ENCODE measurements at places on chromosomes 6 and 20.

GRCh38 chr20:57902473-57902872 is 192.7 kb upstream of the PMEPA1 start:
- no peak for DNase-seq
- H3K36me3 ChIP-seq = no peaks in the 10 kb centered on the region
- no peak overlapping the region for H3K27ac ChIP-seq

GRCh38 chr20:47561603-47562583 is 60.2 kb downstream of the NCOA3 start:
- no peaks in the 10 kb centered on the region for H3K4me1 ChIP-seq
- no peaks in the 10 kb centered on the region for H3K27me3 ChIP-seq
- H3K27ac ChIP-seq = no peak overlapping the region
- no peak overlapping the region for H3K4me3 ChIP-seq

- H3K4me3 ChIP-seq = no peak overlapping the region
- H3K27me3 ChIP-seq = no peaks in the 10 kb centered on the region
- no peaks in the 10 kb centered on the region for H3K36me3 ChIP-seq
- no peak for DNase-seq
- H3K27ac ChIP-seq = no peak overlapping the region
- H3K4me1 ChIP-seq = no peaks in the 10 kb centered on the region
These were observed 40.3 kb upstream of the ARMC2 start for GRCh38 chr6:108807928-108808327.

DNA sequence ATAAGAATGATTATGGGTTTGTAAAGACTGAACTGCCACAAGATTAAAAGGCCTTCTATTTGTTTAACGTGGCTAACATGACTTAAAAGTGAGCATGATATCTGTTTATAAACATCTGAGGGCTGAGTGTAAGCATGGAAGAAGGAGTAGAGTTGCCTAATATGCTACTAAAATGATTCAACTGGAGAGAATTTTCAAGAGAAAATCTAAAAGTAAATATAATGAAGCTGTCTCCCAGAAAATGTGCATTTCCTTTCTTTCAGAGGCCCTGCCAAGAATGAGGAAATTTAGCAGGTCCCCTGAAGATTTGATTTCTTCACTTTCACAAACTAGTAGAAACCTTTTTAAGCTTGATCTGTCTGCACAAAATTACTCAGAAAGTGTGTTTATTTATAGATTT is 4.2 kb upstream of the EYA4 start:
- H3K4me1 ChIP-seq = no peaks in the 10 kb centered on the region
- H3K36me3 ChIP-seq = no peaks in the 10 kb centered on the region
- no peak overlapping the region for H3K27ac ChIP-seq
- no peak for DNase-seq
- H3K27me3 ChIP-seq = peaks cover 7% of the 10 kb centered on the region
- no peak overlapping the region for H3K4me3 ChIP-seq

DNA sequence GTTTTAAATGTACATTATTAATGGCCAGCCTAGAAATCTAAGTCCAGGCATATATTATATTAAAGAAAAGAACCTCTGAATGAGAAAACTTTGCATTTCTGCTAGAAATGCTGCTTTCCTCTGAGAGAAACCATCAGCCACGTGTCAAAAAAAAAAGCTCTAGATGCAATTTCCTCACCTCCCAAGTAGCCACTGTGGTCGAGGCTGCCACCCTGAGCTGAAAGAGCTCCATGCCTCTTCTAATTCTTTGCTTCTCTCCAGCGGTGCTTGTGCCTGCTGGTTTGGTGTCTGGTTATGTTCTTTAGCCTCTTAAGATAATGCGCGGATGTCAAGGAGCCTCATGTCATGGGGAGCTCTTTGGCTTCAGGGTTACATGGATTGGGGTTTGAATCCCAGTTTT is 316.0 kb downstream of the TFAP2C start:
- no peak overlapping the region for H3K27ac ChIP-seq
- no peak for DNase-seq
- H3K4me3 ChIP-seq = no peak overlapping the region
- H3K4me1 ChIP-seq = no peaks in the 10 kb centered on the region
- no peaks in the 10 kb centered on the region for H3K27me3 ChIP-seq

DNA sequence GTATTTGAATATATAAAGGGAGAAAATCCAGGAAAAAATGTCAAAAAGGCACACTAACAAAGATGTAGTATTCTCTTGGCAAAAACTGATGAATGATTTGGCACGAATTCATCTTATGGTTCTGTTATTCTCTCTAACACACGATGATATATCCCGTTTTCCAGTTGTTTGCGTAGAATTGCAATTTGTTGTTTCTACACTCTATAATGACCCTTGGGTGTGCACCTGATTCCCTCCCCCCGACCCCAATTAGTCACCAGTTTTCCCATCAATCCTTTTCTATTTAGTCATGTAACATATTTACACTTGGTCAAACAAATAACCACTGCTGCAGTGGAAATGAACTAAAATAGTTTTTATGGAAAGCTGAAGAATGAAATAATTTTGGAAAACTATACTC is 1.5 kb upstream of the ARID1B start:
- peaks cover 5% of the 10 kb centered on the region for H3K4me1 ChIP-seq
- H3K4me3 ChIP-seq = no peak overlapping the region
- H3K27ac ChIP-seq = no peak overlapping the region
- no peaks in the 10 kb centered on the region for H3K27me3 ChIP-seq
- H3K36me3 ChIP-seq = no peaks in the 10 kb centered on the region
- no peak for DNase-seq

- DNase-seq = no peak
- H3K36me3 ChIP-seq = no peaks in the 10 kb centered on the region
- no peak overlapping the region for H3K4me3 ChIP-seq
These were observed 32.0 kb upstream of the AKAP7 start for GRCh38 chr6:131103296-131103695.

DNA sequence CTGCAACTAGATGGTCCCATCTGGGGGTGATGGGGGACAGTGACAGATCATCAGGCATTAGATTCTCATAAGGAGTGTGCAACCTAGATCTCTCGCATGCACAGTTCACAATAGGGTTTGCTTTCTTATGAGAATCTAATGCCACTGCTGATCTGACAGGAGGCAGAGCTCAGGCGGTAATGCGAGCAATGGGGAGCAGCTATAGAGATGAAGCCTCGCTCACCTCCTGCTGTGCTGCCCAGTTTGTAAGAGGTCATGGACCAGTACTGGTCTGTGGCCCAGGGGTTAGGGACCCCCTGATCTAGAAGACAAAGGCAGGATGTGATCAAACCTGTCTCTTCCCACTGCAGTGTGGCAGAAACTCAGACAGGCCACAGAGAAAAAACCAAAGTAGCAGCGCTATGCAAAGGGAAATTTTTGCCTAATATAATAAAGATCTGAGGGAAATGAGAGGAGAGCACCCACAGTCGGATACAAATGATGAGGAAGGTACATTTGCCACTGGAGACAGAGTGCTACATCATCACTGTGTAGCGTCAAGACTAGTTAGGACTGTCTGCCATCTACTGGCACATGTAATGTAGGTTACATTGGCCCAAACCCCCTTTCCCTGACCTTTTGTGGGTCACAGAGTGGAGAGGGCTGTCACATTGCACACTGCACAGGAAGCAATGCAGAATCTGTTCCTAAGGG is 4.1 kb upstream of the LY86 start:
- H3K4me1 ChIP-seq = no peaks in the 10 kb centered on the region
- no peak for DNase-seq
- H3K4me3 ChIP-seq = no peak overlapping the region
- no peaks in the 10 kb centered on the region for H3K27me3 ChIP-seq
- H3K36me3 ChIP-seq = no peaks in the 10 kb centered on the region
- H3K27ac ChIP-seq = no peak overlapping the region

GRCh38 chr6:42366999-42367352 is 84.8 kb downstream of the TRERF1 start:
- no peaks in the 10 kb centered on the region for H3K4me1 ChIP-seq
- no peaks in the 10 kb centered on the region for H3K27me3 ChIP-seq
- no peak for DNase-seq

GRCh38 chr6:132812756-132813172 is 1.6 kb upstream of the RPS12 start:
- no peaks in the 10 kb centered on the region for H3K4me1 ChIP-seq
- peak overlapping the region; percentile 87 for H3K4me3 ChIP-seq

GRCh38 chr6:91904586-91905164 is 1317.8 kb upstream of the MAP3K7 start:
- H3K4me3 ChIP-seq = no peak overlapping the region
- H3K4me1 ChIP-seq = no peaks in the 10 kb centered on the region
- no peaks in the 10 kb centered on the region for H3K36me3 ChIP-seq
- no peak for DNase-seq

DNA sequence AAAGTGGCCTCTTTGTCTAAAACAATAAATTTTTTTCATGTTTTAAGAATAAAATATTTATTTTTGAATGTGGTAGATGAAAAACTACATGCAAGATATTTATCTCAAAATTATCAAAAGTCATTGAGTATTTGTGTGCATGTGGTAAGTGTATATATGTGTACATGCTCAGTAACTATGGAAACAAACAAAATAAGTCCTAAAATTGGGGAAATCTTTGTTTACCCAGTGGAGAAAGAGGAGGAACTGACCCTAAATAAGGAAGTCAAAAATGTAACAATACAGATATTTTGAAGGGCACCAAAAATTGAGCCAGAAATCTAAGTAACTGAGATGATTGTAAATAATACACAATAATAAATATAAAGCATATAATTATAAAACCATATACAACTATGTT is 639.2 kb downstream of the MAFB start:
- no peak overlapping the region for H3K27ac ChIP-seq
- H3K4me1 ChIP-seq = no peaks in the 10 kb centered on the region
- no peak for DNase-seq
- H3K36me3 ChIP-seq = no peaks in the 10 kb centered on the region
- no peak overlapping the region for H3K4me3 ChIP-seq

GRCh38 chr6:2178125-2178524 is 67.3 kb downstream of the GMDS start:
- no peaks in the 10 kb centered on the region for H3K36me3 ChIP-seq
- no peak overlapping the region for H3K4me3 ChIP-seq
- H3K27me3 ChIP-seq = no peaks in the 10 kb centered on the region
- no peaks in the 10 kb centered on the region for H3K4me1 ChIP-seq
- DNase-seq = no peak
- H3K27ac ChIP-seq = no peak overlapping the region
